ENCODE measurements at places on chromosomes 5 and 9.

DNA sequence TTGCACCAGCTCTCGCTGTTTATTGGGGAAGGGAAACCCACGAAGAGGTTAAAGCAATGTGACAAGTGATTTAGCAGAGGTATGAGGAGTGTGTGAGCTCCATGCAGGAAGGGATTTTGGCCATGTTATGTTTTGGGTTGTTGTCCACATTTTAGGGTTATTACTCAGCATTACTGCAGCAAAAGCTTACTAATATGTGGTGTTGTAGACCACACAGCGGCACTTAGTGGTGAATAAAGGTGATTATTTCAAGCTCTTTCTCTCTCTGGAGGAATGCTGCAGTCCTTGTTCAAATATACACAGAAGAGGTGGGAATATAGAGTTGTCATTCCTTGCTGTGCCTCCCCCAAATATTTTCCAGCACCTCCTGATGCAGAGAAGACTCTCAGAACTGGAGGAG is 29.7 kb upstream of the AKNA start:
- DNase-seq = peak; percentile 70

DNA sequence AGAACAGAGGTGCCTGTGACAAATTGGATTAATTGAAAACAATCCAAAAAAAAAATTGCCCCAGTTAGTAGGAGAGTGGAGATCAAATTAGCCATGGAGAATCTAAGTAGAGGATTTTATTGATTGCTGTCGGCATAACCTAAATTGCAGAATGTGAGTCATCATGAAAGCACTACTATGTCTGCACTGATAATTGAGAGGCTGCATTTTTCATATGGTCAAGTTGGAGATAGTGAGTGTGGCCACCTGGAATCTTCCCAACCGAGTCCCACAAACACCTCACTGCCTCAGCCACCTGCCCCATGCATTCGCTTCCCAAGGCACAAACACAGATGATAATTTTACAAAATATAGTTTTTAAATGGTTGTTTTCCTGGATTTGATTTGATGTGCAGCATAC is 123.7 kb downstream of the NTRK2 start:
- no peak for DNase-seq

DNA sequence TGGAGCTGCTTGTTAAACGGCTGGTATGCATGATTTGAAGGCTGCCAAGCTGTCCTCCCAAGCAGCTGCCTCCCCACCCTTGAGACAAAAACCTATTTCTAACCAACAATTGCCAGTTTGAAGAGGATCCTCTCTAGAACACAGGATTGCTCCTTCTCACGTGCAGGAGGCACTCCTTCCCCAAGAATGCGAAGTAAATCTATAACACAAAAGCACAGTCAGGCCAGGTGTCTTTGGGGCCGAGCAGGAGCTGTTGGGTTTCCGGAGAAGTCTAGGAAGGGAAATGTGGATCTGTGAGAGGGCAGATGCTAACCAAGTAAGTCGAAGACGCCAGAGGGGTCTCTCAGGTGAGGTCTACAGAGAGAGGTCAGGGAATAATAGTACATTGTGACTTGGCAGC is 35.4 kb upstream of the GNPDA1 start:
- no peak for DNase-seq

- no peak for DNase-seq
Measured at GRCh38 chr5:160497878-160498277, 76.2 kb downstream of the PTTG1 start.

DNA sequence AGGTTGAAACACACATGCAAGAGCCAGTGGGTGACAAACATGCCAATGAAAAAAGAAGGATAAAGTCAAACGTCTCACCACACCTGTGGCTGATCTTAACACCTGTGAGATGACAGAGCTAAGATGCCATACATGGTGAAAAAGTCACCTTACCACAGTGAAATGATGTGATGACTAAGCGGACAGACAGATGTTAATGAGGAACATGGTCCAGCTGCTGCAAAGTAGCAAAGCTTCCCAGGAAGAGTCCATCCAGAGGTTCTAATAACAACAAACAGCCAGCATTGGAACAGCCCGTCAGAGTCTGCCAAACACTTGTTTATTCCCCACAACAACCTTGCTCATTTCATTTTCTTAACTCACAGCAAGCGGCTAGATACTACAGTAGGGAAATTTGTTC is 1.9 kb downstream of the KIAA1191 start:
- DNase-seq = no peak

DNA sequence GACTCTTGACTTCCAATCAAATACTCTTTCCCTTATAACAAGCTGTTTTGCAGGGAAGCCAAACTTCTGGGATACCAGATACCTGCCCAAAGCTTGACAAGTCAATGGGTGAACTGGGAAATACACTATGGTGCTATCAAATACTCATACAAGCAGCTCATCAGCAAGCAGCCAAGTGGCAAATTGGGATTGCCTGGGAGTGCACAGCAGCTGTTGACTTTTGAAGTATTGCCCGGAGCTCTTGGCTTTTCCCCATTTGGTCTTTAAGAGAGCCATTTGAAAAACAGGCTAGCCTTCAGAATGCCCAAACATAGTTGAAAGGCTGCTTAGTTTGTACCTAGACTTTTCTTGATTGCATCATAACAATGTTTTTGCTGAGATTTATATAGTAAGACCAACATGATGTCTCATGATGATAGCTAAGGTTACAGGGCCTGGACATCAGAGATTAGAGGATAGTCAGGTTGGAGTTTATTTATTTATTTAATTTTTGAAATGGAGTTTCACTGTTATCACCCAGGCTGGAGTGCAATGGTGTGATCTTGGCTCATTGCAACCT is 210.1 kb upstream of the ZNF608 start:
- DNase-seq = no peak

DNA sequence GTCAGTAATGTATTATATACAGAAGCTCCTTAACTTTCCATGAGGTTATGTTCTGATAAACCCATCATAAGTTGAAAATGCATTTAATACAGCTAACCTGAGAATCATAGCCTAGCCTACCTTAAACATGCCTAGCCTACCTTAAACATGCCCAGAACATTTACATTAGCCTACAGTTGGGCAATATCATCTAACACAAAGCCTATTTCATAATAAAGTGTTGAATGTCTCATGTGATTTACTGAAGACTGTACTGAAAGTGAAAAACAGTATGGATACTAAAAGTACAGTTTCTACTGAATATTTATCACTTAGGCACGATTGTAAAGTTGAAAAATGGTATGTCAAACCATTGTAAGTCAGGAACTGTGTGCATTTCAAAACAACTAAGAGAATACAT is 1.6 kb downstream of the GM2A start:
- DNase-seq = no peak

GRCh38 chr9:95373069-95373681 is 55.7 kb upstream of the FANCC start:
- no peak for DNase-seq

GRCh38 chr5:107499237-107499636 is 171.5 kb downstream of the EFNA5 start:
- DNase-seq = no peak

GRCh38 chr9:120486347-120486746 is 93.6 kb downstream of the CDK5RAP2 start:
- DNase-seq = peak; percentile 17

DNA sequence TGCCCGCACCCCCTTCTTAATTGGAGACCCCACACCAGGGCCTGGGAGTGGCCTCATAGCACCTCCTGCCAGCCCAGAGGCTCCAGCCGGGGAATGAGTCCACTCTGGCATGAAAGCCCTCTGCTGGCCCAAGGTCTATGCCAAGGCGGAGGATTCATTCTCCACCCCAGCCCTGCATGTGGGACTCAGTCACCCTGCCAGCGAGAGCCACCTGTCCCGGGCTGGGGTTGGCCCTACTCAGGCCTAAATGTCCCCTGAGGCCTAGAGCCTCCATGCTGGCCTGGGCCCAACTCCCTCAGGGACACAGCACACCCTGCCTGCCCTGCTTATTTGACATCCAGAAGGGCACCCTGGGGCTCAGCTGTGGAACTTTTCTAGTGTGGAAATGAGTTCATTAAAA is 1.0 kb upstream of the RAPGEF1 start:
- no peak for DNase-seq

- peak; percentile 62 for DNase-seq
Measured at GRCh38 chr9:110152704-110153374, 55.1 kb downstream of the C9orf152 start.

GRCh38 chr5:124677374-124678351 is 68.8 kb downstream of the ZNF608 start:
- no peak for DNase-seq

- DNase-seq = no peak
Measured at GRCh38 chr5:143807401-143807800, 4.6 kb upstream of the HMHB1 start.

GRCh38 chr5:671459-672328 is 21.5 kb downstream of the TPPP start:
- peak; percentile 53 for DNase-seq

GRCh38 chr5:137831526-137831925 is 36.1 kb upstream of the MYOT start:
- DNase-seq = no peak

GRCh38 chr9:111405701-111406100 is 75.7 kb upstream of the OR2K2 start:
- no peak for DNase-seq

GRCh38 chr5:167415779-167416746 is 875.4 kb upstream of the WWC1 start:
- DNase-seq = no peak

GRCh38 chr5:104412649-104413240 is 850.2 kb upstream of the NUDT12 start:
- DNase-seq = peak; percentile 46

DNA sequence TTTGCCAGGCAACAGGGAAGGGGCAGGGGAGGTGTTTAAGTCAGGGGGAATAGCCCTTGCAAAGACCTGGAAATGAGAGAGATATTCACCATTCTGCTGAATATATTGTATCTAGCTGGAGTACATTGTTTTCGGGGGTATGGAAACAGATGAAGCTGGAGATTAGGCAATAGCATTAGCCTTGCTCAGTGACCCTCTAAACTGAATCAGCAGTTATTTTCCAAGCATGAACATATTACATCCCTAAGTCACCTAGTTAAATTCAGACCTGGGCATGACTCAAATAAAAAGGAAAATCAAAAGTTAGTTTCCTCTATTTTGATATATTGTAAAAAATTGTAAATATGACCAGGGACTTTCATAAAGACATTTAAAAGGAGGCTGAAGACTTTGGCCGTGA is 544.6 kb upstream of the TRPC7 start:
- no peak for DNase-seq

DNA sequence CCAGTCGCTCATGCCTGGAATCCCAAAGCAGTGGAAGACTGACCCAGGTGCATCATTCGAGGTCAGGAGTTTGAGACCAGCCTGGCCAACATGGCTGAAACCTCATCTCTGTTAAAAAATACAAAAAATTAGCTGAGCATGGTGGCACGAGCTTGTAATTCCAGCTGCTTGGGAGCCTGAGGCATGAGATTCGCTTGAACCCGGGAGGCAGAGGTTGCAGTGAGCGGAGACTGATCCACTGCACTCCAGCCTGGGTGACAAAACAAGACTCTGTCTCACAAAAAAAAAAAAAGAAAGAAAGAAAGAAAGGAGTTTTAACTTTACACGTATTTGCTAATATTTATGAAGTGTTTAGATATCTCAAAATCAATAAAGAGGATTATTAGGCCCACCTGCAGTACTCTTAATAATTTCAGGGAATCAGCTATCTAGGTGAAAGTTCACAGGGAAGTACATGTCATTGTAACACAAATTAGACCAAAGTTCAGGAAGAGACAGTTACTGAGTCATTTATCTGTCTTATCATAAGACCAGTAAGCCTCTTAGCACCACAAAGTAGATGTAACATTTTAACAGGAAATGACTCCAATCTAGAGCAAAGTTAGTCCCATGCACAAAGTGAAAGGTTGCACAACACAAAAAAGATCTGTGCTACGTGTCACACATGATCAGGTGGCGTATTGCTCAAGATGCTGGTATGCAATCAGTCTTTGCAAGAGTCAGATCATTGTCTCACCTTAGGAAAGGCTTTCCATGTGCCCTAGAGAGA is 34.1 kb upstream of the PLIN2 start:
- DNase-seq = peak; percentile 78

DNA sequence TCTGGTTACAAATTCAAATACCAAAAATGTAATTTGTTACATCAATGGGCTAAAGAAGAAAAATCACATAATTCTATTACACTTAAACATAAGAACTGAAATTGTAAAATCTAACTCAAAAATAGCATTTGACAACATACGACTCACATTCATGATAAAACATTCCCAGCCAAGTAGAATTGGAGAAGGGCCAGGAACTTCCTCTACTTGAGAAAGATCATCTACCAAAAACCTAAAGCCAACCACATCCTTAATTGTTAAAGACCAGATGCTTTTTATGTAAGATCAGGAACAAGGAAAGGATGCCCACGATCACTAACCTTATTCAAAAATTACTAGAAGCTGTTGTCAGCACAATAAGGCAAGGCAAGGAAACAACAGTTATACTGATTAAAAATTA is 1819.8 kb upstream of the C9orf72 start:
- peak; percentile 41 for DNase-seq

DNA sequence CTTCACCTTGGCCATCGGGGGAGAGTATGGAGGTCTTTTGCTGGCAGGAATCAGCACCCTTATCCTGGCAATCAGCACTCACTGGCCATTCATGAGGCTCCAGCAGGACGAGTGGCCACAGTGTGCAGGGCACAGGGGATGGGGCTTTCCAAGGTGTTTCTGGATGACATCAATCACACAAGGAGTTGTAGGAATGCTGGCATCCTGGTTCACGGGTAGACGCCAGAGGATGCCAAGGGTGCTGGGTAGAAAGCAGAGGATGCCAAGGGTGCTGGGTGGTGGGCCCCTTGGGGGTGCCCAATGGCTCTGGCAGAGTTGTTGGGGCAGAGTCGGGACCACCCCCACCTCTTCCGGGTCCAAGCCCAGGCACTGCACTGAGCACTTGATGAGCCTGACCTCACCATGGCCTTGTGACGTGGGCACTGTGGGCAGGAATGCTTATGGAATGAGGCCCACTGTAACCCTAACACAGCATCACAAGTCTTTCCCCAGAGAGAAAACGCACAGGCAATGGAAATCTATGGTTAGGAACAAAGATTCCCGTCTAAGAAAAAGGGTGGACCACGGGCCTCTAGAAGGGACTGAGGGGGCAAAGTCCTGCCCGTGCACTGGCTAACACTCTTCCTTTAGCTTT is 29.1 kb downstream of the CEL start:
- DNase-seq = no peak

- no peak for DNase-seq
Measured at GRCh38 chr5:54361691-54362411, 51.5 kb upstream of the ARL15 start.

- no peak for DNase-seq
Measured at GRCh38 chr5:573976-574375, 38.2 kb upstream of the CEP72 start.

- DNase-seq = no peak
Measured at GRCh38 chr5:14089198-14089597, 53.9 kb upstream of the TRIO start.

GRCh38 chr5:133245191-133246052 is 193.6 kb downstream of the HSPA4 start:
- DNase-seq = peak; percentile 96

- peak; percentile 43 for DNase-seq
Measured at GRCh38 chr9:13992138-13993088, 321.5 kb downstream of the NFIB start.

- peak; percentile 66 for DNase-seq
Measured at GRCh38 chr5:36948041-36948440, 71.5 kb downstream of the NIPBL start.

Measured in astrocyte of the spinal cord (primary cell).